HS-27A (cell line): ENCODE measurements at places on chromosomes 2 and 18.

DNA sequence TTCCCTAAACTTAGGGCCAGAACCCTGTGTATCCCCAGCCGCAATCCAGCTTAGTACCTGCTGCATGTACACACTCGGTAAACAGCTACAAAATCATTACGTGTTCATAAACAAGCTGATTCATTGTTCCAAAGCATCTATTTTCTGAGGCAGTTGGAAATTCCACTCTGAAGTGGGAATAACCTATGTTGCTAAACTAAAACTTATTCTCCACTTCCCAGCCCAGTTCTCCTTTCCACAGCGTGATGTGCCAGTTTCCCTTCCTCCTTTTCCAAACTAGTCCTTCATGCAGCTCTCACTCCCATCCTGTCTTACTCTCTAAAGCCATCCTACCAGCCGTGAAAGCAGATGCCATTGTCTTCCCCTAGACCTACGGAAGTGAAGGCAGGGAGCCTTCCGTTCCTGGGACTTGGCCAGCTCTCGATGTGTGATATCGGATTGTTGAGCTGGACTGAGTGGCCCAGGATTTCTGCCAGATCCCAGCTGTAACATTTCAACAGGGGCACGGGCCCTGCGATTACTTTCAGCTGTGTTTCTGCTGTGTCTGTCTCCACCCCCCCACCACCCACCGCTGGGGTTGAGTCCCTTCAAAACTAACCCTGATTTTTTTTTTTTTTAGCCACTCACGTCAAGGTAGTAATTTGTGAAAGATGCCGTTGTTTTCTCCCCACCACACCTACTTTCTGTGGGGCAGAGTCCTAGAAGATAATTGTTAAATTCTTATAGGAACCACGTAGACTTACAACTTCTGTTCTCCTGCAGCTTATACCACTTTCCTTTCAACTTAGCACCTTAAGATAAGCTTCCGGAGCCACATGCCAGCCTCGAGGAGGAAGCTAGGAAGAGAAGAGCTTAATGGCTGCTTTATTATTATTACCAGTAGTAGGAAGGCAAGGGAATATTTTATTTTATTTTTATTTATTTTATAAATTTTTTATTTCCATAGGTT is 100.9 kb downstream of the CRIM1 start:
- no peak for DNase-seq

GRCh38 chr18:9984080-9984479 is 70.3 kb downstream of the VAPA start:
- no peak for DNase-seq

DNA sequence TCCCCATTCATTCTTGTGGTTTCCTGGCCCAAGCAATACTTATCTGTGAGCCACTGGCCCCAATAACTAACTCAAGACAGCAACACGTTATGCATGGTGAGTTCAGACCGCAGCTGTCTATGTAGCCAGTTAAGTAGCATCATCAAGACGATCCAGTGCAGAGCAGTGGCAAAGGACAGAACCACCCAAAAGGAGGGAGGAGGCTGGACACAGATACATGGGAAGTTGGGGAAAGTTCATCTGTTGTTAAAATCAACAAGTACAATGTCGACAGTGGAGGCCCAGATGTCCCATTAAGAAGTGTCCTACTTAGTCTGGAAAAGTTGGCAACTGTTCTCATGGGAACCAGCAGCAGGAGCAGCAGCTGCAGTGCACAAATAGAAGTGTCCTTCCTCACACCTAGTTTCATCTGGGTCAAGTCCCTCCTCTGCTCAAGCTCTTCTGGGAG is 106.9 kb upstream of the THOC1 start:
- DNase-seq, result no peak

GRCh38 chr18:36572135-36572856 is 256.5 kb downstream of the TPGS2 start:
- no peak for DNase-seq

GRCh38 chr18:78770139-78770822 is 209.3 kb upstream of the SALL3 start:
- no peak for DNase-seq

DNA sequence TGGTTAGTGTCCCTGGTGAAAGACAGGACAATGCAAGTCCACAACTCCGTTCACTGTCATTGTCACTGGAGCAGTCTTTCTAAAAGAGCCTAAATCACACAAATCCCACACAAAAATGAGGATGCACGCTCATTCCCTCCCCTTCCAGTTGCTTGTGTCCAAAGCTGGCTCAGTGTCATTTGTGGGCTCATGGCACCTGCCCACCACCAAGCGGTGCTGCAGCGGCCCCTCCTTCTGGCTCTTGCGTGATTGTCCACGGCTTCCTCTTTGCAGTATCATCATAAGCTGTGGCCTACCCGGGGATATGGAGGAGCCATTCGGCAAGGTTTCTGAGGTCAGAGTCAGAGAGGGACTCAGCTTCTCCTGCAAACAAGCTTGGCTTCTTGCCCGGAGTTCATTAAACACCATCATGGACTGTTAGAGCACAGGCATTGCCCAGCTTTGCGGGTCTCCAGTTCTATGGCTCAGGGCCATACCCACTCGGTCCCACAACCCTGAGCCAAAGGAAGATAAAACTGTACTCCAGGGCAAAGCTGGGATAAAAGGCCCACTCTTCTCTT is 179.4 kb upstream of the AGAP1 start:
- no peak for DNase-seq

DNA sequence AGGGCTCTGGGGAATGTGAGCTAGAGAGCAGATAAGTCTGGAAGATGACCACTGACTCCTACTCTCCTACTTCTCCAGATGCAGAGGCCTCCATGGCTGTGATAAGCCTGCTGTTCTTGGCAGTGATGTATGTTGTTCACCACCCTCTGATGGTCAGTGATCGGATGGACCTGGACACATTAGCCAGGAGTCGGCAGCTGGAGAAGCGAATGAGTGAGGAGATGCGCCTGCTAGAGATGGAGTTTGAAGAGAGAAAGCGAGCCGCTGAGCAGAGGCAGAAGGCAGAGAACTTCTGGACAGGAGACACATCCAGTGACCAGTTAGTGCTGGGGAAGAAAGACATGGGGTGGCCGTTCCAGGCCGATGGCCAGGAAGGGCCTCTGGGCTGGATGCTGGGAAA is 1.4 kb downstream of the ITPRIPL1 start:
- no peak for DNase-seq

GRCh38 chr18:25089470-25089869 is 262.5 kb downstream of the ZNF521 start:
- DNase-seq, result no peak

GRCh38 chr18:43420950-43421349 is 143.7 kb upstream of the SYT4 start:
- no peak for DNase-seq

DNA sequence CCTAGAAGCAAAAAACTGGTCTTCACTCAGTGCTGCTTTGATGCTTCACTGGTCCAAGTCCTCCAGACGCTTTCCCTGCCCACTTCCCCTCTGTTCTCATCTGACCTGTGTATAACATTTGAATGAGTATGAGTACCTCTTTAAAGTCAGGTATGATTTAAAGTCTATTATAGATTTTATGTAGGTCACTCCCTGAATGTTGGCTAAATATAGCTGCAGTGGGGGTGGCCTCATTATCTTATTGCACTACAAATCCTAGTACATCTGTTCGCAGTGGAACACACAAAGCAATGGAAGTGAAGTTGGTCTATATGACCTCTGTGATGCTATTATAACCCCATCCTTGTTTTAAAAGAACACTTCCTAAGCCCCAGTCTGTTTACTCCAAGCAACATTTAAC is 33.2 kb downstream of the ARHGEF33 start:
- DNase-seq, result no peak

DNA sequence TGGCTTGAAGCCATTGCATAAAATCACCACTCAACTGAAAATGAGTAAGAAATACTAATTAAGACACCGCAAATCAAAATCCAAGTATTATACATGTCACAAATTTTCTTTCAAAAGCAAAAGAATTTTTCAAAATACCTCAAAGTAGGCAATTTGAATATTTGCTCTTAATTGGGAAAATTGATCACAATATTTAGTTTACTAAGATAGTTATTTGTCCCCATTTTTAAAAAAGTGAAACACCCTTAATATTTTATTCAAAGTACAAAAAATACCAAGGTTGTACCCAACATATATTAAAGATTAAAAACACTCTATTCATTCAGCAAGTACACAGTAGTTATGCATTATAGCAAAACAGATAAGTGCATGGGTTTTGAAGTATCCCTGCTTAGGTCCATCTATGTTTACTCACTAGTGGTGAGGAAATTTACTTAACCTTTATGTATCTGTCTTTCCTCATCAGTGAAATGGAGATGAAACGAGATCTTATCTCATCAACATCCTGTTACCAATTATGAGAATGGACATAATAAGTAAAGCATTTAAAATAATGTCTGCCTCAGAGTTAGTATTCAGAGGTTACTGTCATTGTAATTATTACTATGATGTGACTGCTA is 35.1 kb downstream of the VPS54 start:
- no peak for DNase-seq

GRCh38 chr2:144678736-144679135 is 158.8 kb upstream of the ZEB2 start:
- no peak for DNase-seq

- DNase-seq, result no peak
These were observed 88.0 kb upstream of the RAB27B start for GRCh38 chr18:54740136-54740846.

DNA sequence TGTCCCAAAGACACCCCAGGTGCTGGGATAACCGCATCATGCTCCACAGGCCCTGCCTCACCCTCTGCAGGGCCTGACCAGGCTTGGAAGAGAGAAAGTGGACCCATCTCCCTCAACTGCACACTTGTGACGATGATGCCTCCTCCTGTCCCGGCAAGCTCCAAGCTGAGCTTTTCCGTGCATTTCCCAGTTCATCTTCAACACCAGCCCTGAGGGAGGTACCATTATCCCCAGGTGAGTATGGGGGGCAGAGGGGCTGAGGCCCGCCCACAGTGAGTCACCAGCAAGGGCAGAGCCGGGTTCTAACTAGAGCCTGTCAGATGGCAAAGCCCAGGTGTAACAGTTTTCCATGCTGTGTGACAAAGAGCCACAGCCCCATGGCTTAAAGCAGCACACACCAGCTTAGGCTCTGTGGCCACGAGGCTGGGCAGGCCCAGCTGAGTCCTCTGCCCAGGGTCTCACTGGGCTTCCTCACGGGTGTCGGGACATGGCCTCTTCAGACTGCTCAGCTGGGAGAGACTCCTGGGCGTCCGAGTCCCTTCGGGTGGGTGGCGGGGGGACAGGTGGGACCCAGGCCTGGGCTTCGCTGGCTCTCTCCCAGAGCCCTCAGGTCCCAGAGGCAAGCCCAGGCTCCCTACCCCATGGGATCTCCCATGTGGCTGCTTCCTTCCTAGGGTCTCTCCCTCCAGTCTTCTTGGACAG is 108.4 kb upstream of the OTOS start:
- DNase-seq, result no peak

GRCh38 chr2:174535083-174535482 is 48.3 kb upstream of the GPR155 start:
- no peak for DNase-seq

DNA sequence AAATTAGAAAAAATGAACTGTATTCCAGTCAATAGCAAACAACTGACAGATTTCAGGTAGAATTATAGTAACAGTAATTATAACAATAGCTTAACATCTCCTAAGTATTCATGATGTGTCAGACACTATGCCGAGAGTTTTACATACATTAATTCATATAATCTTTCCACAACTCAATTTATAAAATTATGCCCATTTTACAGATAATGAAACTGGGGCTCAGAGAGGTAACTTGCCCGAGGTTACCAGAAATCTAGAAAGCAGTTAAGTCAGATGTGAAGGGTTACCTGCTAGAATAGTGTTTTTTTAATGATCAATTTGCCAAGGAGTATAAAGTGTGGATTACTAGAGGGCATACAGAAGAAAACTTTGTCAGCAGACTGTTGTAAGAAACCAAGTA is 12.2 kb downstream of the NBAS start:
- no peak for DNase-seq

GRCh38 chr2:237242091-237242536 is 156.4 kb downstream of the COPS8 start:
- DNase-seq, result no peak

DNA sequence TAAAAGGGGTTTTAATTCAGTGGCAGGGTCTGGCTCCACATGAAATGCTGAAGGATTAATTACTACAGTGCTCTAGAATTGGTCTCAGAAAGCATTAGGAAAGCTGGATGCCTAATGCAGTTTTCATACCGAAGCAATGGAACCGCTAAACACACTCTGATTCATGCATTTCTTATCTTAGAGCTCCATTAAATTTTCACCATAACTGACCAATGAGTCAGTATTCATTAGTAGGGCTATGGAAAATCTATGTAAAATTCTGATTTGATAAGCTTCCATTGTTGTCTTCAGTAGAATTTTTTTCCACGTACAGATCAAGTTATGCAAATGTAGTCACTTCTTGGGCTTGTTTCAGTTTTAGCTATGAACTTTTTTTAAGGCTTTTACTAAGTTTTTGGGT is 359.9 kb downstream of the ARHGAP15 start:
- DNase-seq, result peak; percentile 53

DNA sequence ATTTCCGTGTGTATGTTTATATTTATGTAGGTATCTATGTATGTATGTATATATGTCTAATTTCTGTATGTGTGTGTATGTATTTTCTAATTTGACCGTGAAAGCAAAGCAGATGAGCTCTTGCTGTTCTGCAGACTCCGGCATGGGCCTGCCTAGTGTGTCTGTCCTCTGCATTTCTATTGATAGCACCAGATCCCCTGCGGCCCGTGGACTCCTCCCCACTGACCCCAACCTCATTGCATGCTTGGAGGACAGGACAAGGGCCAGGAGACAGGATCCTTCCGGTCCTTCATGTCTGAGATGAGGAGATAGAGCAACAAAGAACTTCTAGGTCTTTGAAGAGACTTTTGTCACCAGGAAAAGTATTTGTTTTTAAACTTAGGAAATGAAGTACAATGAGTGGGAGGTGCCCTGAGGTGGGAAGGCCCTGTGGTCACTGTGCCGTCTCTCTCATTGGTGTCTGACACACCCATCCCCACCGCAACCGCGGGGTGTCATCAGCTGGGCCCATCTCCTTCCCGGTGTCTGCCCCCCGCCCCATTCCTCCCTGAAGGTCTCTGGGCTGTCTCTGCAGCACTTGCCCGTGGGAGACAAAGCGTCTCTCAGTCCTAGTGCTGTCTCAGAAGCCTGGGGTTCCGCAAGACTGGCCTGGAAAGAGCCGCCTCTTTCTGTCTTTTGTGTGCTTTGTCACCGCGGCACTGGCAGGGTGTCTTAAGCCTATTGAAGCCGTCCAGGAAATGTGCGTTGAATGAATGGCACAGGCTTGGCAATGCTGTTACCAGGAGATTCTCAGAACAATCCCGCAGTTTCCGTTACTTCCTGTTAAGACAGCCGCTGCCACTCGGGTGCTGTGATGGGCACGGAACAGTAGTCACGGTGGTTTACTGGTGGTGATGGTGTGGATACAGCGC is 216.4 kb downstream of the AGAP1 start:
- DNase-seq, result no peak

- no peak for DNase-seq
These were observed 222.9 kb downstream of the KLHL29 start for GRCh38 chr2:23607925-23608324.
